ENCODE measurements at places on chromosomes 16 and 17.

DNA sequence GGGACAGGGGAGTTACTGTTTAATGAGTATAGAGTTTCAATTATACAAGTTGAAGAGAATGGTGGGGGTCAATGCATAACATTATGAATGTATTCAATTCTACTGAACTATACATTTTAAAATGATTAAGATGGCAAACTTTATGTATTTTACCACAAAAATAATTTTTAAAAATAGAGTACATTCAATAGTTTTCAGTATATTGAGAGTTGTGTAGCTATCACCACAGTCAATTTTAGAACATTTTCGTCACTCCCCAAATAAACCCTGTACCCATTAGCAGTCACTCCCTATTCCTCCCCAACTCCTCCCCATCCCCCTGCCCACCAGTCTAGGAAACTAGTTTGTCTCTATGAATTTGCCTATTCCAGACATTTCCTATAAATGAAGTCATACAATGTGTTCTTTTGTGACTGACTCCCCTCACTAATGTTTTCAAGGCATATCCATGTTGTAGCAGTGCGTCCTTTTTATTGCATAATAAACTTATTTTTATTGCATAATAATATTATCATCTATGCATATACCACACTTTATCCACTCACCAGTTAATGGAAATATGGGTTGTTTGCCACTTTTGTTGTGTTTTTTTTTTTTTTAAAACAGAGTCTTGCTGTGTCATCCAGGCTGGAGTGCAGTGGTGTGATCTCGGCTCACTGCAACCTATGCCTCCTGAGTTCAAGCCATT, 52.5 kb upstream of the ERN1 start:
- DNase-seq, result no peak

DNA sequence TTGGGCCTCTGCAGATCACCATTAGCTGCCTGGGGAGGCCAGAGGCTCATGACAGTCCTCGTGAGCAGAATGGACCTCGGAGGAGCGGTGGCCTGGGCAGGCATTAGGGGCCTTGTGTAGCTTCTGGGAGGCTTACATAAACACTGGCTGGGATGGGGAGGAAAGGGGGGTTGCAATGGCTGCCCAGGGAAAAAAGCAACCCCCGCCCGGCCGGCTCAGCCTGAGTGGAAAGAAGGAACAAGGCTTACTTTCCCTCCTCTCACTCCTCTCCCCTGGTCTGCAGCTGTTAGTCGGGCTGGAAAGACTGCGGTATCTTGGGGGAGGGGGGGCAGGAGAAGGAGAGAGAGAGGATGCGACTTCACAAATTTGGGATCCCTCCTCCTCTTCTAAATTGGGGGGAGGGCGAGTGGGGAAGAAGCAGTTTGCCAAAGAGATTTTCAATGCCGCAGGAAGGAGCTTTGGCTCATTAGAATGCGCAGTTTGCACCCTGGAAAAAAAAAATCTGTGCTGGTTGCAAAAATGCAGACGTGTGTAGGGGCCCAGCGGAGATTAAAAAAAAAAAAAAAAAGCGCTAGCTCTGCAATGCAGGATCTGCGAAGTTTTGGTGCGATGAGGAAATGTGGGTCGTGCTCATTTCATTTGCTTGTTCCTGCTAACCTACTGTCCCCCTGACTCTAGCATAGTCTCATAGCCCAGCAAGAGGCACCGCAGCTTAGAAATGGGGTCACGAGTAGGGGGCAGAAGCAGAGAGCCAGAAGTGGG, 6.6 kb upstream of the NR1D1 start:
- DNase-seq, result no peak

DNA sequence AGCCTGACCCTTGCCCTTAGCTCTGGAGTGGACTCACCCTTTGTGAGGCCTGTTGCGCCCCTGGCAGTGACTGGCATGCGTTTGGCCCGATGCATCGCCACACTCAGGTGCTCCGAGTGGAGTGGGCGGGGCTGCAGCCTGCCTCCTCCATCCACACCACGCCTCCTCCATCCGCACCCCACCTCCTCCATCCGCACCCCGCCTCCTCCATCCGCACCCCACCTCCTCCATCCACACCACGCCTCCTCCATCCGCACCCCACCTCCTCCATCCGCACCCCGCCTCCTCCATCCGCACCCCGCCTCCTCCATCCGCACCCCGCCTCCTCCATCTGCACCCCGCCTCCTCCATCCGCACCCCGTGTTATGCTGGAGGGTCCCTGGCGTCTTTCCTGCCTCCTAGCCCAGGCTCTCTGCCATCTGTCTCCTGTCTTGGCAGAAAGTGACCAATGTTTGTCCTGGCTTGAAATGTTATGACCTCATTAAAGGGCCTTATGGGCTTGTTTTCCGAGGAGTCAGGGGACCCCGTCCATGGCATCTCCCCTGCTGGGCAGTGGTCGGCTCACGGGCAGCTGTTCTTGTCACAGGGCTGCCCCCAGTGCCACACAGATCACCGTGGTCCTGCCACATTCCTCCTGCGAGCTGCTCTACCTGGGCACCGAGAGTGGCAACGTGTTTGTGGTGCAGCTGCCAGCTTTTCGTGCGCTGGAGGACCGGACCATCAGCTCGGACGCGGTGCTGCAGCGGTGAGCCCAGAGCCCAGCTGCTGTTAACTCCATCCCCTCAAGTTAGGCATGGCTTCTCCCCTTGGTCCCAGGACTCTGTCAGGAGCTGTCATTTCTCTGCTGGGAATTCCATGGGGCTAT, 28.7 kb upstream of the MYO15B start:
- no peak for DNase-seq

DNA sequence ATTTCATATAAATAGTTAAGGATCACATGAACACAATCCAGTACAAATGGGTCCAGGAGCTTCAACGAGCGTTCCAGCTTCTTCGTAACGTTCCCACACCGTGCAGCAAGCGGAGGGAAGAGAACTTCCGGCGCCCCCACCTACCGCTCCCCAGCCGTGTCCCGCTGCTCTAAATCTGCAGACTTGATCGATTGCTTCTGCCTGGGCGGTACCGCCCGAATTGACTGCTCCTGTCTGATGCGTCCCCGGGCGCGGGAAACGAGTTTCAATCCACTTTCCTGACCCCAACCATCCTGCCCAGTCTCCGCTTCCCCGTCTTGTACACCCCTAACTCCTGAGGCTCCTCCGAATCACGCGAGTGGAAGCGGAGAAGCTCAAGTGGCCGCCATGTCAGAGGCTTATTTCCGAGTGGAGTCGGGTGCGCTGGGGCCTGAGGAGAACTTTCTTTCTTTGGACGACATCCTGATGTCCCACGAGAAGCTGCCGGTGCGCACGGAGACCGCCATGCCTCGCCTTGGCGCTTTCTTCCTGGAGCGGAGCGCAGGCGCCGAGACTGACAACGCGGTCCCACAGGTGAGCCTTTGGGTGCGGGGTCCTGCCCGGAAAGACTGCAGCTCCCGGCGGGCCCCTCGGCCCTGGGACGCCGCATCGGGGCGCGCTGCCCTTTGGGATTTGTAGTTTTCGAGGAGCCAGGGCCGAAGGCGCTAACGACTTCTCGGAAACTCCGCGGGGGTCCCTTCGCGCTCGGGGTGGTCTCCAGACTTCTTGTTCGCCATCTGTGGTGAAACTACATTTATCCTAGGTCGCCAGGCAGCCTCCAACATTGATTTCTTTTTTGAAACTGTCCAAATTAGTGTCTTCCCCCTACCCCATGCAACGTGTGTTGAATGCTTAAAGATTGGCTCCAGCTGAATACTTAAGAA, at the start of gene GINS3:
TSS of gene GINS3 (plus strand) at position 257 of the 923 bp plus-strand sequence. CDS start at position 388, 131 bp downstream.
- DNase-seq, result peak; percentile 78

DNA sequence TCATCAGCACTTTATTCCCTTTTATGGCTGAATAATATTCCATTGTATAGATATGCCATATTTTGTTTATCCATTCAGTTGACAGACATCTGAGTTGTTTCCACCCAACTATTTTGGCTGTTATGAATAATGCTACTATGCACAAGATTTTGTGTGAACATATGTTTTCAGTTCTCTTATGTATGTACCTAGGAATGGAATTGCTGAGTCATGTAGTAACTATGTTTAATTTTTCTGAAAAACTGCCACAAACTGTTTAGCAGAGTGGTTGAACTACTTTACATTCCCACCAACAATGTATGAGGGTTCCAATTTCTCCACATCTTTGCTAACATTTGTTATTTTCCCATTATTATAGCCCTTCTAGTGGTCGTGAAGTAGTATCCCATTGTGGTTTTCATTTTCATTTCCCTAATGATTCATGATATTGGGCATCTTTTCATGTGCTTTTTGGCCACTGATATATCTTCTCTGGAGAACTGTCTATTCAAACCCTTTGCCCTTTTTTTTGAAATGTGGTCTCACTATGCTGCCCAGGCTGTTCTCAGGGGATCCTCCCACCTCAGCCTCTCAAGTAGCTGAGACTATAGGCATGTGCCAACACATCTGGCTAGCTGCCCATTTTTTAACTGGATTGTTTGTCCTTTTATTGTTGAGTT, 26.3 kb downstream of the SMURF2 start:
- DNase-seq, result no peak

- no peak for DNase-seq
These were observed 2.7 kb upstream of the RRAD start for GRCh38 chr16:66927918-66928649.

GRCh38 chr16:20880867-20881502, 19.2 kb downstream of the DCUN1D3 start:
- DNase-seq, result no peak

DNA sequence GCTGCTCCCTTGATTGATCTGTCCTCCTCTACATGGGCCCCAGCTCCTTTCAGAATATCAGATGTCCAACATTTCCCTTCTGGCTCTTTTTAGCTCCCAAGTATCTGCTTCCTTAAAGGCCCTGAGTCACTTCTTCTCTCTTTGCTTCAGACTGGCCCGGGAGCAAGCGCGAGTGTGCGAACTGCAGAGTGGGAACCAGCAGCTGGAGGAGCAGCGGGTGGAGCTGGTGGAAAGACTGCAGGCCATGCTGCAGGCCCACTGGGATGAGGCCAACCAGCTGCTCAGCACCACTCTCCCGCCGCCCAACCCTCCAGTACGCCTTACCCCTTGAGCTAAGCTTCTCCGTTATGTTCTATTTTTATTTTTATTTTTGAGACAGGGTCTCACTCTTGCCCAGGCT, 12.3 kb downstream of the CNTROB start:
- DNase-seq, result no peak

GRCh38 chr17:76530095-76530723, 7.3 kb downstream of the CYGB start:
- no peak for DNase-seq

Measured in CD4-positive, alpha-beta T cell treated with Interferon alpha-2 for 1 hour (primary cell).